Keratinocyte (primary cell): ENCODE measurements at places on chromosomes 1 and 21. TPM values are rescaled to one million over a fixed set of nuclear protein-coding genes. Genes with fewer than 3 reads are reported as not detected.

Gene TRNAU1AP
- polyA plus RNA-seq = 28.9 to 43.5 TPM (median 40.4 TPM) in 3 replicates

Gene FBXO2
- polyA plus RNA-seq = 42.2 to 83.7 TPM (median 65.9 TPM) in 3 replicates

Gene AMIGO1
- polyA plus RNA-seq = 0.20 to 0.26 TPM (median 0.24 TPM) in 3 replicates

Gene TNFRSF4
- 0.04 TPM in 1 of 3 replicates, not detected in the others for polyA plus RNA-seq

Gene ZNF593OS
- polyA plus RNA-seq = 0.15 TPM in 1 of 3 replicates, not detected in the others

Gene NUP210L
- 0.01 TPM in 1 of 3 replicates, not detected in the others for polyA plus RNA-seq

DNA sequence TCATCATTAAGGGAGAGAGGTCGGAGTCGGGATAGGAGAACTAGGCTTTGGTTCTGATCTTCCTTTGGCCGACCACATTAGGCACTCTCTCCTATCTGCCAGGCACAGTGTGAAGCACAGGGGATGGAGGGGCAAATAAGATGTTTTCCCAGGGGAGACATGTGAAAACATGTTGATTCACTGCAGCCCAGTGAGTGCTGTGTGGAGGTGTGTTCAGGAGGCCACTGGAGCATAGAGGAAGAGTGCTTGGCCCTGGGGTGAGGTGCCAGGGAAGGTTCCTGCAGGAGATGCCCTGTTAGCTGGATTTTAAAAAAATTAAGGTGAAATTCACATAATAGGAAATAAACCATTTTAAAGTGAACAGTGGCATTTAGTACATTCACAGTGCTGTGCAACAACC lies 3.7 kb downstream of the VANGL2 start:
- no peak overlapping the region for H3K4me3 ChIP-seq
- H3K4me1 ChIP-seq = peaks cover 73% of the 10 kb centered on the region
- H3K27ac ChIP-seq = no peak overlapping the region
- no peaks in the 10 kb centered on the region for H3K27me3 ChIP-seq
- H3K36me3 ChIP-seq = no peaks in the 10 kb centered on the region

DNA sequence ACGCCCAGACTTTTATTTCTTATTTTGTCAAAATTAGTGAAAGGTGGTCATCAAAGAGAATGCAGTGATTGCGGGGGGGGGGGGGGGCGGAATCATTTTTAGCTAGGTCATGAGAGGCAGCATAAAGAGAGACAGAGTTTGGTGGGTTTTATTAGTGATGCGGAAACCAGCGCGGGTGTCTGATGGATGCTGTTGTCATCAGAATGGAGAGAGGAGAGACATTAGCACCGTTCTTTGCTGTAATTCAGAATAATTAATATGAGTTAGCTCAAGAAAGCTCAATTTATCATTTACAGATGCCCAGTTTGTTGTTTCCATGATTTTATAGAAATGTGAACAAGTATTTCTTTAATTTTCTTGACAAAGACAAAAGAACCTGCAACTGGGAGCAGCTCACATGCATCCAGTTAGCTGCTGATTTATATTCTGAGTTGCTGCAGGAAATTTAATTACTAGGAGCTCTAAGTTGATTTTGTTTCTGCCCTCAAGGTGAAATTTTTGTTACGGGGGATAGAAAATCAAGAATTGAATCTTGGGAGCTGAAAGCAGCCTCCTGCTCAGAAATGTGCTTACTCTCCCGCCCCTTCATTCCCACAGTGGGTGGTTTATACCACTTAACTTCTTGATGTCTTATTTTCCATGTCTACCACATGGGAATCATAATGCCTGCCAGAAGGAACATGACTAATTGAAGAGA lies 133.4 kb upstream of the MAP1LC3C start:
- H3K27me3 ChIP-seq = no peaks in the 10 kb centered on the region
- H3K36me3 ChIP-seq = no peaks in the 10 kb centered on the region
- no peak overlapping the region for H3K4me3 ChIP-seq
- DNase-seq = no peak
- H3K27ac ChIP-seq = no peak overlapping the region

GRCh38 chr1:20472860-20473711 lies 12.9 kb downstream of the CAMK2N1 start:
- H3K36me3 ChIP-seq = no peaks in the 10 kb centered on the region
- no peak for DNase-seq
- H3K27me3 ChIP-seq = peaks cover 21% of the 10 kb centered on the region
- no peak overlapping the region for H3K4me3 ChIP-seq
- peaks cover 11% of the 10 kb centered on the region for H3K4me1 ChIP-seq

DNA sequence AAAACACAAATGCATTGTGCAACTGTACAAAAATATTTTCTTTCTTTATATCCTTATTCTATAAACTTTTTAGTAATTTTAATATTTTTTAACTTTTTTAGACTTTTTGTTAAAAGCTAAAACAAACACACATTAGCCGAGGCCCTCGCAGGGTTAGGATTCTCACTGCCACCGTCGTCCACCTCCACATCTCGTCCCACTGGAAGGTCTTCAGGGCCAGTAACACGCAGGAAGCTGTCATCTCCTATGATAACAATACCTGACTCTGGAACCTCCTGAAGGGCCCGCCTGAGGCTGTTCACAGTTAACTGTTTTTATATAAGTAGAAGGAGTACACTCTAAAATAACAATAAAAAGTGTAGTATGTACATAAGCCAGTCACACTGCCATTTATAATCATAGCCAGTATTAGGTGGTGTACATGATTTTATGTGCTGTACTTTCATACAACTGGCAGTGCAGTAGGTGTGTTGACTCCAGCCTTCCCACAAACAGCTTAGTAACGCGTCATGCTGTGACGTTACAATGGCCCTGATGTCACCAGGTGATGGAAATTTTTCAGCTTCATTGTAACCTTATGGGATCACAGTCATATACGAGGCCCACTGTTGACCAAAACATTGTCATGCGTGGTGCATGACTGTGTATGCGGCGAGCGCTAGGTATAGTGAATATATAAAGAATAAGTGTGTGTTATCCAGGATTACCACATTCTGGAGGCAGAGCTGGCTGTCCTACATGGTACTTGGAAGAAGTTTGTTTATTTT lies 8.8 kb downstream of the TFF2 start:
- H3K4me3 ChIP-seq = no peak overlapping the region
- H3K27ac ChIP-seq = no peak overlapping the region
- no peak for DNase-seq
- H3K27me3 ChIP-seq = no peaks in the 10 kb centered on the region

GRCh38 chr1:158149577-158150269 lies 31.0 kb upstream of the CD1D start:
- no peak for DNase-seq
- H3K36me3 ChIP-seq = no peaks in the 10 kb centered on the region
- H3K4me3 ChIP-seq = peak overlapping the region; percentile 29

GRCh38 chr1:40562185-40562584 lies 30.7 kb downstream of the ZNF684 start:
- no peaks in the 10 kb centered on the region for H3K4me1 ChIP-seq
- DNase-seq = no peak
- H3K27ac ChIP-seq = no peak overlapping the region
- no peaks in the 10 kb centered on the region for H3K36me3 ChIP-seq
- H3K27me3 ChIP-seq = no peaks in the 10 kb centered on the region

- peak overlapping the region; percentile 75 for H3K27ac ChIP-seq
- H3K36me3 ChIP-seq = no peaks in the 10 kb centered on the region
- no peaks in the 10 kb centered on the region for H3K27me3 ChIP-seq
- peak; percentile 92 for DNase-seq
- peaks cover 70% of the 10 kb centered on the region for H3K4me1 ChIP-seq
Observed at GRCh38 chr1:2534687-2535441, 4.8 kb upstream of the HES5 start.

DNA sequence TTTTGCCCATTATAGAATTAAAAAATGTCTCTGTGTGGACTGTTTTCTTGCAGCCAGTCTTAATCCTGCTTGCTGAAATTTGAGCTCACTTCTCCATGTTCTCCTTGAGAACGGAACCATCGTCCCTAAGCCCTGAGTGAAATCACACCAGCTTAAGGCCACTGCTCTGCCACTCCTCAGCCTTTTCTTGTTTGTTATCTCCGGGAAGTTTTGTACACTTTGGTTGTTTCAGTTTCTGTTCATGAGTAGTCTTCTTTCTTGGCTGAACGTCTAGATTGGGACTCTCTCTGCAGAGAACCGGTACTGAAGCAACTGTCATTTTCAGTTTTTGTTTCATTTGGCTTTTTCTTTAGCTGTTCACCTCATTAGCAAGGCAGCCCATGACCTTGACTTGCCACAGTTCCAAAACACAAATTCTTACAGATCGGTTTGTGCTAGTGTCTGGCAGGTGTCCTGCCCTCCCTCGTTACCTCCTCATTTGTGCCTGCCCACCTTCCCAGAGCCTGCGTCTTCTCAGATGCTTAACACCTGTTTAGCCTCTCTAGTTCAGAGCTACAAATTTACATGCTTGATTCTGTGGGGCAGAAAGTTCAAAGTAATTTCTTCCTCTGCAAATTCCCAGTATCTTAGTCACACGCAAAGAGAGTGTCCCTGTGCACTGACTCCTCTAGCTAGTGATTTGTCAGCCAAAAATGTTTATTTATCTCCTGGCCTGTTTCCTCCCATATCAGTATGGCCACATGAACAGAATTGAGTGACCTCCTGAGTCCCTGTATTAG lies 12.4 kb downstream of the PSEN2 start:
- H3K4me1 ChIP-seq = no peaks in the 10 kb centered on the region
- no peaks in the 10 kb centered on the region for H3K27me3 ChIP-seq
- DNase-seq = no peak
- H3K27ac ChIP-seq = no peak overlapping the region
- H3K4me3 ChIP-seq = no peak overlapping the region

- peaks cover 13% of the 10 kb centered on the region for H3K27me3 ChIP-seq
- H3K27ac ChIP-seq = no peak overlapping the region
- peak overlapping the region; percentile 49 for H3K4me3 ChIP-seq
- H3K4me1 ChIP-seq = peaks cover 12% of the 10 kb centered on the region
Observed at GRCh38 chr1:207958376-207959139, 47.6 kb upstream of the CD34 start.

- H3K27me3 ChIP-seq = no peaks in the 10 kb centered on the region
- no peak for DNase-seq
- no peaks in the 10 kb centered on the region for H3K36me3 ChIP-seq
- H3K27ac ChIP-seq = no peak overlapping the region
- H3K4me3 ChIP-seq = no peak overlapping the region
Observed at GRCh38 chr1:67059346-67059745, 5.4 kb upstream of the SLC35D1 start.

GRCh38 chr1:174713796-174714195 lies 266.0 kb downstream of the GPR52 start:
- H3K4me1 ChIP-seq = peaks cover 5% of the 10 kb centered on the region
- no peak for DNase-seq
- H3K27ac ChIP-seq = no peak overlapping the region
- no peaks in the 10 kb centered on the region for H3K27me3 ChIP-seq
- no peaks in the 10 kb centered on the region for H3K36me3 ChIP-seq
- H3K4me3 ChIP-seq = no peak overlapping the region
